Erythroblast (primary cell): ENCODE measurements at places on chromosomes 7 and 10.

DNA sequence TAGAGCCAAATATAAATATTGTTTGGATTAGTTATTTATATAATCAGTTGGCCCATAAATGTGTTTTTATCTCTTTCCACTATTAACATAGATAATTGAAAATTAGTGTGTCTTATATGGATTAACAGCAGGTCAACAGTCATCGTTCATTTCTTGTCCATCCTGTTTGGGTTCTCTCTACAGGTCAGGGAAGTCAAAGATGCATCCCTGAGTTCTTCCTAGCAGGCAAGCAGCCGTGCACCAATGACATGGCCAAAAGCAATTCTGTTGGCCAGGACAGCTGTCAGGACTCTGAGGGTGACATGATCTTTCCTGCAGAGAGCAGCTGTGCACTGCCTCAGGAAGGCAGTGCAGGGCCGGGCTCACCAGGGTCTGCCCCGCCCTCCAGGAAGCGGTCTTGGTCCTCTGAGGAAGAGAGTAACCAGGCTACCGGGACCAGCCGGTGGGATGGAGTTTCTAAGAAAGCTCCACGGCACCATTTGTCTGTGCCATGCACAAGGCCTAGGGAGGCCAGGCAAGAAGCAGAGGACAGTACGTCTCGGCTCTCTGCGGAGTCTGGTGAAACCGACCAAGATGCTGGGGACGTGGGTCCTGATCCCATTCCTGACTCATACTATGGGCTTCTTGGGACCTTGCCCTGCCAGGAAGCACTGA lies 15.9 kb downstream of the FBH1 start:
- no peak for DNase-seq

- no peak for DNase-seq
Measured at GRCh38 chr7:74266191-74266963, 12.2 kb upstream of the RFC2 start.

- DNase-seq: no peak
Measured at GRCh38 chr7:156673454-156673853, 32.9 kb downstream of the RNF32 start.

GRCh38 chr10:27253576-27253975 lies 13.0 kb upstream of the ACBD5 start:
- DNase-seq: peak; percentile 13

- no peak for DNase-seq
Measured at GRCh38 chr7:129495987-129496386, 6.3 kb upstream of the SMKR1 start.

- DNase-seq: no peak
Measured at GRCh38 chr10:33939892-33940291, 605.4 kb upstream of the NRP1 start.

DNA sequence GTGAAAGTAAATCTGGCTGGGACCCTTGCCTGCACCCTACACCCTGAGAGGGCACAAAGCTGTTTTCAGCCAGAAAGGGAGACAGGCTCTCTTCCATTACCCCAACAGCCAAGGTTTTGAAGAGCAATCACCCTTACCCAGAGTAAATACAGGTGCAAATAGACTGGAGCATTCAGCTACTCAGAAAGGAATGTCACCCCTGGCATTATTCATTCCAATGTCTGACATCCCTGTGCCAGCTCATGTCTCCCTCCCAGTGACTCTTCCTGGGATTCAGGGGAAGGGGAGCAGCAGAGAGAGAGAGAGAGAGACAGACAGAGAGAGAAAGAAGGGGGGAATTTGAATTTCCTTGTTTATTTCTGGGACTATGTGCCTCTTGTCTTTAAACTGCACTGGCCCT lies 611.8 kb downstream of the SORCS3 start:
- DNase-seq: no peak

DNA sequence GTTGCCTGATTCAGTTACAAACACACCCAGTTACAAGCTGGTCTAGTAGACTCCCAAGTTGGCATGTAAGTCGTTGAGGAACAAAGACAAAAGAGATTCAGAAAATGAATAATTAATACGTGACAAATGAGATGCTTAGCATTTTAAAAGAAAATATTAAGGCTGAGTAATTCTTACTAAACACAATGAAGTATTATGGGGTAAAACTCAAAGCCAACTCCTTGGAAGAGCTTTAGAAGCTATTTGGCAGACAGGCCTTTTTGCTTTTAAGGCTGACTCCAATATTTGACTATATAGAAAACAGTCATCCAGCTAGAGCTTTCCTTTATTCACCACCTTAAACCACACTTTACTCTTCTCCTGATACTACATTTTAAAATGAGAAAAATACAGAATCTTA lies 5.4 kb downstream of the TRDMT1 start:
- no peak for DNase-seq

DNA sequence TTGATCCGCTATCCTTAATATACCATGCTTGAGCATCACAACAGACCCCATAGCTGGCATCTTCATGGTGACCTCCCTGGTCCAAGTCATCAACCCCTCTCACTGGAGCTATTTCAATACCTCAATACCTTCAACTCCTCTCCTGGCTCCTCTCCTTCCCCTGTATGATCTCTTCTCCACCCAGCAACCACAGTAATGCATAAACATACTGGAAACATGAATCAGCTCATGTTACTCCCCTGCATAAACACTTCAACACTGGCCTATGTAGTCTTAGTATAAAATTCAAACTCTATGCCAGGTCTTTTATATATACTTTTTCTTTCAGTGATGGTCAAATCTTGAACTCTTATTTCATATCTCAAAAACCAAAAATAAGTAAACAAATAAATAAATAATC lies 31.8 kb upstream of the TMEM273 start:
- DNase-seq: no peak

GRCh38 chr10:81019029-81019890 lies 481.6 kb downstream of the SH2D4B start:
- peak; percentile 25 for DNase-seq

DNA sequence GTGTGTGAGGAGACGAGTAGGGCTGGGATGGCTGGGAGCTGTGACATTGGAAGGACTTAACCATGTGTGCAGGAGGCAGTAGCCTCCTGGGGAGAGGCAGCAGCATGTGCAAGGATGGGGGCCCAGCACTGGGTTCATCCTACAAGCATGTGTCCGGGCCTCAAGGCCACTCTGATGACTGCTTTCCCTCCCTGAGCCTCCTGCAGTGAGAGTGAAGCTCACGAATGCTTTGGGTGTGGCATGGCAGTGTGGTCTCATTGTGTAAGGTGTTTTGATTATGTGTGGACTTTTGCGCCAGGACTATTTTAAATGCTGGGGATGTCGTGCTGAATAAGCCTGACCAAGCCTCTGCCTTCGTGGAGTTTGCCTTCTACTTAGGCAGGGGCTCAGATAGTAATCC lies 122.0 kb upstream of the INSYN2A start:
- no peak for DNase-seq

GRCh38 chr7:93374345-93374940 lies 142.3 kb downstream of the VPS50 start:
- DNase-seq: peak; percentile 18

- DNase-seq: peak; percentile 3
Measured at GRCh38 chr10:4141471-4141870, 356.5 kb upstream of the KLF6 start.

- no peak for DNase-seq
Measured at GRCh38 chr10:38156416-38157269, 62.5 kb downstream of the ZNF37A start.

DNA sequence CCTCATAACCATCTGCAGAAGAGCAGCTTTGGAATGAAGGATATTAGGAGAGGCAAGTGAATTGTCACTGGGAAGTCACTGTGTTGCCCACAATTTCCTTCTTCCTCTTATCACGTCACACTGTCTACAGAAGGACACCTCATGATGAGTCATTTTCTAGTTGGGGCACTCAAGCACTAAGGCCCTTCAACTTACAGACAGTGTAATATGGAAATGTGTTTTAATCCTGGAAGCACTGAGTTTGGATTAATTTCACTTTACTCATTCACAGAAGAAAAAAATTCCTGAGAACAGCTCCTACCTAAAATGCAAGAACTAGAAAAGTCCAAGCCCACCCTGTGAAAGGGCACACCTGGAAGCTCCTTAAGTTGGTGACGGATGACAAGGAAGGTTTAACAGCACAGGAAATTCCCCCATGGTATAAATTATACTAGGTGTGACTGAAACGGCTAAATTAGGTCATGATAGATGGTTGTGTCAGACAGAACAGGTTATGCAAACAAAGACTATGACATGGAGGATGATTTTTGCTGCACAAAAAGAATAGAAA lies 56.6 kb downstream of the PARD3 start:
- peak; percentile 63 for DNase-seq

GRCh38 chr7:41255716-41256115 lies 447.2 kb downstream of the INHBA start:
- no peak for DNase-seq

GRCh38 chr7:70474639-70475234 lies 657.2 kb upstream of the GALNT17 start:
- DNase-seq: no peak

GRCh38 chr7:82015751-82016150 lies 245.9 kb upstream of the HGF start:
- peak; percentile 14 for DNase-seq

GRCh38 chr7:128007303-128007680 lies 23.9 kb downstream of the LRRC4 start:
- no peak for DNase-seq

DNA sequence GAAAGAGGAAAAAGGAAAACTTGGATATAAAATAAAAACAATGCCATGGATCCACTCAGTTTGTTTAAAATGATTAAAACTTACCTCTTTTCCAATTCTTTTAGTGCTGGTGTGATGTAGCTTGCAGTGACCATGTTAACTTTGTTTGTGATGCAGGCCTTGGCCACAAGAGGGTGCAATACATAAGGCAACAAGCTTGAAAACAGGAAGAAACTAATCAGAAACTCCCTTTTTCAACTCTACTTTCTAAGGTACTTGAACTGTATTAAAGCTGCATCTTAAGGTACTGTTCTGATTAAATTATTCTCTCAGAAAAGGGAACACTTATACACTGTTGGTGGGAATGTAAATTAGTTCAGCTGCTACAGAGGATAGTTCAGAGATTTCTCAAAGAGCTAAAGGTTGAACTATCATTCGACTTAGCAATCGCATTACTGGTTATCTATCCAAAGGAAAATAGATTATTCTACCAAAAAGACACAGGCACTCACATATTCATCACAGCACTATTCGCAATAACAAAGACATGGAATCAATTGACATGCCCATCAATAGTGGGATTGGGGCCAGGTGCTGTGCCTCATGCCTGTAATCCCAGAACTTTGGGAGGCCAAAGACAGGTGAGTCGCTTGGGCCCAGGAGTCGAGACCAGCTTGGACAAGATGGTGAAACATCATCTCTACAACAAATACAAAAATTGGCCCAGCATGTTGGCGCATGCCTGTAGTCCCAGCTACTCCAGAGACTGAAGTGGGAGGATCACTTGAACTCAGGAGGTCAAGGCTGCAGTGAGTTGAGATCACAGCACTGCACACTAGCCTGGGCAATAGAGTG lies 50.9 kb downstream of the AASS start:
- peak; percentile 52 for DNase-seq

- no peak for DNase-seq
Measured at GRCh38 chr10:86855513-86855912, 99.1 kb downstream of the BMPR1A start.

GRCh38 chr10:5465976-5466450 lies 33.4 kb downstream of the CALML5 start:
- DNase-seq: no peak

GRCh38 chr7:95102662-95103061 lies 195.3 kb downstream of the PPP1R9A start:
- DNase-seq: no peak

DNA sequence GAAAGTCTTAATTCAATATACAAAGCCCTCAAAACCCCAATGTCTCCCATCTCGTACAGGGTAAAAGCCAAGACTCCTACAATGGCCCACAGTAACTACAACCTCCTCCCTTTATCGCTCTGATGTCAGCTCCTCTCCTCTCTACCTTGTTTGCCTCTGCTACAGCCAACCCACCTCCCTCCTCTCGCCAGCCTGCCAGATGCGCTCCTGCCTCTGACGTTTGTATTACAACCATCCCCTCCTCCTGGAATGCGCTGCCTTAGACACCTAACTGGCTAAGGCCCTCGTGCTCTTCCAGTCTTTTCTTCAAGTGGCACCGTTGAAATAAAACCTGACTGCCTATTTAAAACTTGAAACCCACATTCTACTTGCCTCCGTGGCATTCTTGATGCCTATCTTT lies 115.3 kb upstream of the MYO3A start:
- no peak for DNase-seq

- peak; percentile 54 for DNase-seq
Measured at GRCh38 chr10:21993360-21994001, 10.0 kb downstream of the DNAJC1 start.

GRCh38 chr10:4781955-4782354 lies 44.1 kb upstream of the AKR1E2 start:
- DNase-seq: no peak

- no peak for DNase-seq
Measured at GRCh38 chr7:27064159-27064558, 31.6 kb downstream of the HOXA1 start.

GRCh38 chr10:61296161-61296560 lies 157.0 kb downstream of the TMEM26 start:
- no peak for DNase-seq

DNA sequence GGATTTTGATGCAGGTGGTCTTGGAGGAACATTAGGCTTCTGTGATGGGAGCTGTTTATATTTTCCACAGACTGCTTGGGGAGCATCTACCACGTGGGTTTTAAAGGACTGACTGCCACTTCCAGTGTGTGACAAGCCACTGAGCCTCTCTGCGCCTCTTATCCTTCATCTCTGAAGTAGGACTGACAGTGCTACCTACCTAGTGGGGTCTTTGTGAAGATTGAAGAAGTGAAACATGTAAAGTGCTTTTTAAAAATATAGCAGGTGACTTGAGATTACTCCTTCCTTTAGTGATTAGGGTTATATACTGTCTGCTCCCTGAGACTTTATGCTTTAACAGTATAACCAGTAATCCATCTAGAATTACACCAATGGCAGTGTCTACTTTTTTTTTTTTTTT lies 29.9 kb downstream of the NKX2-3 start:
- DNase-seq: no peak

GRCh38 chr10:48390933-48391845 lies 84.7 kb downstream of the MAPK8 start:
- no peak for DNase-seq

GRCh38 chr7:4951903-4952636 lies 6.9 kb downstream of the MMD2 start:
- peak; percentile 11 for DNase-seq

GRCh38 chr7:11831156-11831735 lies 752 bp downstream of the THSD7A start:
- DNase-seq: no peak
